ENCODE measurements at places on chromosomes 2 and 18.

DNA sequence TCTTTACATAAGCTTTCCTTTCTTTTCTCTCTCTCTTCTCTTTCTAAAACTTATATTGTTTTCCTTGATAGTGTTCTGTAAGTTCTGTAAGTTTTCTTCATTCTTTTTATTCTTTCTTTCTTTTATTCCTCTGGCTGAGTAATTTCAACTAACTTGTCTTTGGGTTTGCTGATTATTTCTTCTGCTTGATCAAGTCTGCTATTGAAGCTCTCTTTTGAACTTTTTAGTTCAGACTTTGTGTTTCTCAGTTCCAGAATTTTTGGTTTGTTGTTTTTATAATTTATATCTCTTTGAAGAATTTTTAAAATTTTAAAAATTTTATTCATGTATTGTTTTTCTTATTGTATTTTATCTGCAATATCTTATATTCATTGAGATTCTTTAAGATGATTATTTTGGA, 795.8 kb upstream of the SALL3 start:
- no peak for DNase-seq

- DNase-seq: no peak
Observed at GRCh38 chr2:85780316-85781012, 26.7 kb downstream of the ATOH8 start.

- DNase-seq: no peak
Observed at GRCh38 chr2:234306426-234307173, 190.3 kb downstream of the ARL4C start.

- DNase-seq: no peak
Observed at GRCh38 chr2:100010606-100011005, 131.8 kb downstream of the AFF3 start.

GRCh38 chr18:56861244-56861643, 210.1 kb downstream of the WDR7 start:
- no peak for DNase-seq

GRCh38 chr2:29314816-29315571, 199.8 kb downstream of the CLIP4 start:
- no peak for DNase-seq

GRCh38 chr18:3654442-3655253, 204.7 kb downstream of the TGIF1 start:
- no peak for DNase-seq

DNA sequence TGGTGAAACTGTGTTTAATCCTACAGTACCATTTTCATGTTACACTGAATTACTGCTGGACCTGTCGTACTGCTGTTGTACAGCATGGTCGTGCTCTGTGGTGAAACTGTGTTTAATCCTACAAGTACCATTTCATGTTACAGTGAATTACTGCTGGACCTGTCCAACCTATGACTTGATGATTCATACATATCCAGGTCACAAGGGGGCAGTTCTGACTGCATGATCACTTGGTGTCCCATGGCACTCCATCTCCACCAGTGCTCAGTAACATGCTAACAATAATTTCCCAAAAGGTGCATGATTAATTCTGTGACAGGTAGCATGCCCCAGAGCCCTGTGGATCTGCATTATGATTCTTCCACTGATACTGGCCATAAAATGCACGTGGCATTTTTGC, 101.6 kb downstream of the ADCYAP1 start:
- DNase-seq: no peak

DNA sequence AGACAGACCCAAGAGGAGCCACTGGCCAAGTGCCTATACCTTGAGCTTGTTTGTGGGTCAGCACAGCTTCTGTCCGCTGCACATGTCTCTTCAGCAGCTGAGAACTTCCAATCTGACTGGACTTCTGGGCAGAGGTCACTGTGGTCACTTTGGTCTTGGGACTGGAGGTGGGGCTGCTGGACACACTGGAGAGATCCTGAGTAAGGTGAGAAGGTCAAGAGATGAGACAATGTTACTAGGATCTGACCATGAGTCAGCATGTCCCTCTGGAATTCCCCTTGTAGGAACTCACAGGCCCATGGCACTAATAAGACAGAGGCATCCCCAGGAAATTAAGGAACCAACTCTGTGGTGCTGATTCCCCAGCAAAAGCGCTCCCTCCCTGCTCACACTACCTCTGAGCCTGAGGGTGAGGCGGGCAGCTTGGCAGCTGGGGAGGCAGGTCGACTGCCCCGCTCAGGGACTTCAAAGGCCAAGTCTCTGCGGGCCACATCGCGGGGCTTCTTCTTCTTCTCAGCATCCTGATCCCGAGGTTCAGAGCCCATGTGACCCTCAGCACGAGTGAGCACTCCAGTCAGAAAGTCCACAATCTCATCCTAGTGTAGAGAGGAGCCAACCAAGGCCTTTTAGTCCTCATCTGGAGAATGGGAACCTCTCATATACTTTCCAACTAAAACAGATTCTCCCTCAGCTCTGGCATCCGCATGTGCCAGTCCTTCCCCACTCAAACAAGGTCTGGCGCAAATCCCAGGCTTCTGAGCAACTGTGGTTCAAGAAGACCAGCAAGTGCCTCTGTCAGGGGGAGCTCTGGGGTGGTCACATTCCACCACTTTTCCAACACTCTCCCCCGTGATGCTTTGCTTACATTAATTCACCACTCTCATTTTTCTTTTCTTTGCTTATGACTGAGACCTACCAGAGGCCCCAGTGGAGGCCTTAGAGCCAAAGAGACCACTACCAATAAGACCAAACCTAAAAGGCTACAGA, 29.4 kb downstream of the KANSL3 start:
- no peak for DNase-seq

All from skeletal muscle cell (primary cell).